Lung microvascular endothelial cell (primary cell): ENCODE measurements at places on chromosomes 6 and 20.
A peak's percentile ranks its signal among the peaks of the same experiment; 100 is the strongest.

DNA sequence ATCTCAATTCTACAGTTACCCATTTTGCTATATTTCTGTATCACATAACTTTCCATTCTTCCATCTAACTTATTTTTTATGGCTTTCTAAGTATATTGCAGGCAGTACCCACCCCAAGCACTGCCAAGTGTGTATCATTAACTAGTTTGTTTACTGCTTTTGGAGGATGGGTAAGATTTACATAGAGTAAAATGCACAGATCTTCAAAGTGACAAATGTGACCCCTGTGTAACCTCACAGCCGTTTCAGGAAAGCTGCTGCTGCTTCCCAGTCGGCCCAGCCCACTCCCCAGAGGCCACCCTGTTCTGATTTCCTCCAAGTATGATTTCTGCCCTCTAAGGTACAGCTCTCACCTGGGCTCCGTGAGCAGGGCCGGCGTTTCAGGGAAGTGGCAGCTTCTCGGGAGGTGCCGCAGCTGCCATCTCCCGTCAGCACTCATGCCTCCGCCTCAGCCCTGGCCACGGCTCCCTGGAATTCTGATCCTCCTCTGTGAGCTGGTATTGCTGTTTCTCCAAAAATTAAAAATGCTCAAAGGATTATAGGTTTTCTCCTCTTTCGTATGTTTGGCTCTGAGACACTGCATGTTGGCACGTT is 15.0 kb upstream of the MAP1LC3A start:
- DNase-seq, result no peak

- DNase-seq, result no peak
Measured at GRCh38 chr6:139354189-139354588, 20.3 kb downstream of the CITED2 start.

DNA sequence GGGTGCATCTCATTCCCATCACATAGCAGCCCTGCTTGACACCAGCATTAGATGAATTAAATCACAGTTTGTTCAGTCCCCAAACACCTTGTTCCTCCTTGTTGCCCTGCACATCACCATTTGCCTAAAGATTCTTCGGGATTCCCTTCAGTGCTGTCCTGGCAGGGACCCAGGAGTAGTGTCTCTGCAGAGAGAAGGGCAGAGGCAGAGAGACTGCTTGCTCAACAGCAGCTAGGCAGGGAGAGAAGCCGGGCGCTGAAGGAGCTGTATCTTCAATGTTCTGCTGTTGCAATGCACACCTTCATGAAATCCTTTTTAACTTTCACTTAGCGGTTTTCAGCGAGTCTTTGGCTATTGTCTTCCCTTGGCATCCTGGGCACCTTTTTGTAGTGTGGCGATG is 362.9 kb downstream of the FARS2 start:
- no peak for DNase-seq

GRCh38 chr6:154625721-154626120 is 107.5 kb upstream of the SCAF8 start:
- peak; percentile 55 for DNase-seq

DNA sequence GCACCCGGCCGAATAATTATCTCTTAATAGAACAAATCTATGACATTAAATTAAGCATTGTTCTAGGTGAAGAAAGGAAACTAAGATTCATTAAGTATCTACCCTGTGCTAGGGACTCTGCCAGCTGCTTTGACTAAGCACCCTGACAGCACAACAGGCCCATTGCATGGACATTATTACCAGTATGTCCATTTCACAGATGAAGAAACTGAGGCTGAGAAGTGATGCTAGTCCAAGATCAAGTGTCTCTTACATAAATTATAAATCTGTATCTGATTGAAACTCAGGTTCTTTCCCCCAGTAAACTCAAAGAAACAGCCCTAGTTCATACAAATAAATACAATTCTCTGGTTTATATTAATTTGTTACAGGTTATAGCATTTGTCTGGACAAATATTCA is 31.3 kb downstream of the SLC22A23 start:
- no peak for DNase-seq
